ENCODE measurements at places on chromosomes 5 and 9. TPM values are rescaled to one million over a fixed set of nuclear protein-coding genes. Genes with fewer than 3 reads are reported as not detected.

The FUBP3 gene
- total RNA-seq, result 52.3 TPM

DNA sequence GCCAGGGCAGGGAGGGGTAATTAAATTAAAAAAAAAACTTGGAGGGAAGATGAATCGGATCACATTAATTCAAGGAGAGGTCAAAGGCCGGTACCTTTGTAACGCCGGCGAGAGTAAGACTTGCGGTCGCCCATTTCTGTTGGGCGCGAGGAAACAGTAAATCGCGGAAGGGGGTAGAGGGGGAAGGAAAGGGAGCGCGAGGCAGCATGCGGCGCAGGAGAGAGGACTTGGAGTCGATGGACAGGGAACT is 324 bp upstream of the RGMB start:
- peak overlapping the region; percentile 19 for H3K27ac ChIP-seq
- DNase-seq, result no peak
- H3K27me3 ChIP-seq, result no peaks in the 10 kb centered on the region
- H3K36me3 ChIP-seq, result peaks cover 27% of the 10 kb centered on the region

- H3K4me3 ChIP-seq, result no peak overlapping the region
- H3K27me3 ChIP-seq, result peaks cover 4% of the 10 kb centered on the region
- H3K27ac ChIP-seq, result no peak overlapping the region
Observed at GRCh38 chr9:130672466-130672865, 8.1 kb downstream of the PRDM12 start.

GRCh38 chr5:123116757-123117156 is 27.7 kb downstream of the PRDM6 start:
- no peaks in the 10 kb centered on the region for H3K36me3 ChIP-seq
- H3K4me1 ChIP-seq, result peaks cover 37% of the 10 kb centered on the region
- H3K4me3 ChIP-seq, result no peak overlapping the region
- no peaks in the 10 kb centered on the region for H3K27me3 ChIP-seq
- DNase-seq, result no peak
- H3K27ac ChIP-seq, result no peak overlapping the region

DNA sequence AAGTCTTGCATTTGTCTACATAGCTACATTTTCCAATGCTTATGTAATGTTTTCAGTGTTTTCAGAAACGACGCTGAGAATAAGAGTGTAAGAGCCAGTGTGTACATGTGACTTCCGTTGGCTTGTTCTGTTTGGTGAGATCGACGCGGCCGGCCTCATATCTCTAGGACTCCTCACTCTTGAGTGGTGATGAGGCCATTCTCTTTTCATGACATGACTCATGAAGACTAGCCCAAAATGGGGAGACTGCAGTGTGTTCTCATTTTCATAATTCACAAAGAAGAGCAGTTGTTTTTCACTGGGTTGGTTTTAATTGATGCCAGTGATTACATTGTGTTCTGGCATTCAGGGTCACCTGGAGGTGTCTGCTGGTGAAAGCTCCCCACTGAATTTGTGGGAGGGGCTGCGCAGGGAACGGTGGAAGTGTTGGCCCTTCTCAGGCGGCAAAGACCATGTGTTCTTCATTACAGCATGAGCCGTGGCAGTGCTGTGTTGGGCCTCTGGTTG is 131.5 kb upstream of the OTULINL start:
- H3K4me1 ChIP-seq, result peaks cover 82% of the 10 kb centered on the region
- peak overlapping the region; percentile 98 for H3K27ac ChIP-seq
- H3K27me3 ChIP-seq, result no peaks in the 10 kb centered on the region
- peaks cover 27% of the 10 kb centered on the region for H3K36me3 ChIP-seq

DNA sequence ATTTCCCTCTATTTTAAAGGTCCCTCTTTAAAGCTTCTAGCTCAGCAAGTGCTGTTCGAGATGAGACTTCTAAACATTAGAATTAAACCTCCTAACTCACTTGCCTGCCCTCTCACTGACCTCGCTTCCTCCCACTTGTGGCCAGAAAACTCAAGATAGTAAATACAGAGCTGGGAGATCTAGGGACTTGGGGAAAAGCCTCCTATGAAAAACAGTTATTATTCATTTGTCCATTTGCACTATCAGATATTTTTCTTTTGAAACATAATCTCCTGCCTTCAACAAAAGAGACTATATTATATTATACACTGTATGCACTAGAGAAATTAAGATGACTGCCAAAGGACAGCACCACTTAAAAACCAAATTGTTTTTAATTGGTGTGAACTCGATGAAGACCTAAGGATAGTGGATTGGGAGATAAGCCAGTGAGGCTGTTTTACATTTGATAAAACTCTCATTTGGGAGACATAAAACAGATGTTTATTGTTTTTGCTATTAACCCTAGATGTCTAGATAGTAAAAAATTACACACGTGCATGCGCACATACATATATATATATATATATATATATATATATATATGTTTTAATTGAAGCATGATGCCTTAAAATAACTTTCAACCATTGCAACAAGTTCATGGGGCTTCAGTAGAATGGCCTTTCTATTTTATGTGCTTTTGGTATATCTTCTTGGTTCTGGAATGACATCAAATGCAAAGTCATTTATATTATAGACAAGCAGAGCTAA is 229.4 kb downstream of the ADAMTSL1 start:
- DNase-seq, result no peak
- H3K27me3 ChIP-seq, result no peaks in the 10 kb centered on the region
- no peaks in the 10 kb centered on the region for H3K4me1 ChIP-seq
- no peak overlapping the region for H3K4me3 ChIP-seq
- no peaks in the 10 kb centered on the region for H3K36me3 ChIP-seq

The CCNJL gene
- 12.9 TPM for total RNA-seq

The TXNDC15 gene
- total RNA-seq, result 108 TPM

DNA sequence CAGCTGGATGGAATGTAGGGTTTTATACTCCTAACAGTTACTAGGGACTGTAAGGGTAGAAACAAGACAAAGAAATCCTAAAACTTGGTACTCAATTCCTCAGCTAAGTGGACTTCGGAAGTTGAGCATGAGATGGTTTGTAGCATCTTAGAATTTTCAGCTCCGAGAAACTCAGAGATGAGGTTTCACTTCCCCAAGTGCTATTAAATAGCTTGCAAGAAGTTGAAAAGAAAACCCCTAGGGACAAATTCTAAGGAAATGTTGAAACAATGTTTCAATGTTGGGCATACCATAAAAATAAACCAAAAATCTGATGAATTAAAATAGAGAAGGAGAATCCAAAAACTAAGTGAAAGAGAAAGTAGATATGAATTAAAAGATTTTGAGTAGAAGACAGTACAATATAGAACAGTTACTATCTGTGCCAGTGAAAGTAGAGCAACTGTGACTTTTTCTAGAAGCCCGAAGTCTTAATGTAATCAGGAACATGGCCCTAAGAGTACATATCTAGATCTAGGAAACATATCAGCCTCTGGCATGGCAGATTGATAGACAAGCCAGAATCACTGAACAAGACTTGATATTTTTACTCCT is 308.6 kb upstream of the RGMB start:
- no peak overlapping the region for H3K4me3 ChIP-seq
- no peak overlapping the region for H3K27ac ChIP-seq
- no peaks in the 10 kb centered on the region for H3K27me3 ChIP-seq

DNA sequence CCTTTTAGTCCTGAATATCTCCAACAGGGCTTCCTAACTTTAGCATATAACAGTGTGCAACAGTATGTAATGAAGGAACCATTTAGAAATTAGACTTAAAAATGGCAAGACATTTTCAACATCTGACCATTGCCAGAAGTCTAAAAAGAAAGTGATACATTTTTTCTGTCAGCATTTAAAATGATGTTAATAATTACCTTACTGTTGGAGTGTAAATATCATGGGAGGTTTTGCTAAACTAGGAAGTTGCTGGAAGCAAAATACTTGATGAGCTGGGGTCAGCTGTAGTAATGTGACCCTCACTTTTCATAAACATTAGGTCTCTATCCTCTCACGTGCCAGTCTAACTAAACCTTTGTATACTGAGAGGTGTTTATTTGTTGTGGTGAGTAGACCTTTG is 68.8 kb downstream of the NTRK2 start:
- H3K27ac ChIP-seq, result no peak overlapping the region
- DNase-seq, result no peak
- no peaks in the 10 kb centered on the region for H3K27me3 ChIP-seq
- no peaks in the 10 kb centered on the region for H3K4me1 ChIP-seq

The IRX2 gene
- 16.7 TPM for total RNA-seq

DNA sequence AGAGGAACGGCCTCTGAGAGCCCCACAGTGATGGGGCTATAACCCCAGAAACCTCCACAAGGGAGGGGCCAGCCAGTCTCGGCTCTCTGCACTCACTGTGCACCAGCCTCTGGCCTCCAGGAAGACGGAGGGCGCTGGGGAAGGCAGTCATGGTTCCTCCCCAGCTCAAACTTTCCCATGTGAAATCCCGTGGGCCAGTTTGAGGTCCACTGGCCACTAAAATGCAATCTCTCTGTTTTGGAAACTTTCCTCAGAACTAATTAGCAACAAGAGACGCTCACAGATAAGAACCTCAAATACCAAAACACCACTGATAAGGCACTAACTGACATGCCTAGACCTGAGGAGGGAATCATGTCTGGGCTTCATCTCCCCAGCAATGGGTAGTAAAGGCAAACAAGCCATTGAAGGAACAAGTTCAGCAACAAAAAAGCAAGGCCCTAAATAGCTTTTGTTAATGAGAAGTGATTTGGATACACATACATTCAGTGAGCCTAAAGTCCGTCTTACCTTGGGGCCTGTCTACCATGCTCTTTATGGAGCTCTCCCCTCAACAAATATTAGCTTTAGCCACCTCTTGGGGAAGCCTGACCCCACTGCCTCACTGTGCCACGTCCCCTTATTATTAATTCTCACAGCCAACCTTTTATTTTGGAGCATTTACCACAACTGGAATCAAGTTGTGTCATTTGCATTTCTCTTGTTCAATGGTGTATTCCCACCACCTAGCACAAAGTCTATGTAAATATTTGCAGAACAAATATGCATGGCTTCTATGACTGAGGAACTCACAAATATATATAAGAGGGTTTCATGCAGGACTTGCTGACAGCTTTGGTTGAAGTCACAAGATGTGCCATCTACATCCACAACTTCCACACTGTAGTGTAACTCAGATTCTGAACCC is 56.1 kb upstream of the GLRX start:
- H3K4me3 ChIP-seq, result no peak overlapping the region
- no peak for DNase-seq
- H3K4me1 ChIP-seq, result no peaks in the 10 kb centered on the region
- H3K27me3 ChIP-seq, result no peaks in the 10 kb centered on the region
- H3K27ac ChIP-seq, result no peak overlapping the region
- peaks cover 4% of the 10 kb centered on the region for H3K36me3 ChIP-seq

- H3K4me3 ChIP-seq, result no peak overlapping the region
- H3K27ac ChIP-seq, result no peak overlapping the region
- no peaks in the 10 kb centered on the region for H3K27me3 ChIP-seq
- no peaks in the 10 kb centered on the region for H3K36me3 ChIP-seq
- no peak for DNase-seq
- H3K4me1 ChIP-seq, result no peaks in the 10 kb centered on the region
Observed at GRCh38 chr5:3336666-3337065, 259.0 kb upstream of the IRX1 start.

DNA sequence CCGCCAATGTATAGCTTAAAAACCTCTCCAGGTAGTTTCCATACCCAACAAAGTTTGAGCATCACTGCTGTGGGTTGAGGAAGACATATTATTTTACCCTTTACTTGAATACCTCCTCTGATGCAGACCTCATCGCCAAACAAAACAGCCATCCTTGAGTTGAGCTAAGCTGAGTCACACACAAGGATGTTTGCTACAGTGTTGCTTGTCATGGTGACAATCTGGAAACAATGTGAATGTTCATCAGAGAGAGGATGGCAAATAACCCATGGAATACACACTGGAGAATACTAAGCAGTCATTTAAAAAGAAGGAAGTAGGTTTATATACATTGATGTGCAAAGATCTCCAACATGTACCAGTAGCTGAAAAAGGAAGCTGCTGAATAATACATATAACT is 41.1 kb upstream of the TCF7 start:
- no peaks in the 10 kb centered on the region for H3K36me3 ChIP-seq
- no peaks in the 10 kb centered on the region for H3K27me3 ChIP-seq
- H3K4me1 ChIP-seq, result peaks cover 28% of the 10 kb centered on the region
- peak; percentile 50 for DNase-seq
- no peak overlapping the region for H3K27ac ChIP-seq

The GIN1 gene
- 12.4 TPM for total RNA-seq

- no peaks in the 10 kb centered on the region for H3K36me3 ChIP-seq
- no peak overlapping the region for H3K27ac ChIP-seq
- no peaks in the 10 kb centered on the region for H3K4me1 ChIP-seq
- no peaks in the 10 kb centered on the region for H3K27me3 ChIP-seq
- H3K4me3 ChIP-seq, result no peak overlapping the region
Observed at GRCh38 chr5:3590161-3590966, 5.3 kb upstream of the IRX1 start.

- DNase-seq, result no peak
- H3K36me3 ChIP-seq, result peaks cover 5% of the 10 kb centered on the region
- no peaks in the 10 kb centered on the region for H3K27me3 ChIP-seq
- H3K27ac ChIP-seq, result no peak overlapping the region
- no peak overlapping the region for H3K4me3 ChIP-seq
- H3K4me1 ChIP-seq, result no peaks in the 10 kb centered on the region
Observed at GRCh38 chr5:171914726-171915338, 91.6 kb downstream of the FBXW11 start.

DNA sequence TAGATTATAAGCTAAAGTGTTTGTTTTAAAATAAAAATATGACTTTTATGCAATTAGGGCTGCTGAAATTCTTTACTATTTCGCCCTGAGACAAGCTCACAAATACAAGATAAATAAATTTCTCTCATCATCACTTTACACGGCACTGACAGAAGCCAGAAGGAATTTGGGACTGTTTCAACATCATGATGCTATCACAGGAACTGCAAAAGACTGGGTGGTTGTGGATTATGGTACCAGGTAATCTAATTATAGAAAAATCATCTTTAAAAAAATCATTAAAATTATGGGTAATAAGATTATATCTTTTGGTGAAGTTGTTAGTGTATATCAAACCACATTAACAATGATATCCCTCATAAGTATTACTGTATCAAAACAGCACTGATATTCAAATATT is 95.0 kb downstream of the MAN2A1 start:
- H3K36me3 ChIP-seq, result peaks cover 17% of the 10 kb centered on the region
- no peak for DNase-seq
- H3K27me3 ChIP-seq, result no peaks in the 10 kb centered on the region
- H3K27ac ChIP-seq, result no peak overlapping the region
- H3K4me3 ChIP-seq, result no peak overlapping the region

GRCh38 chr5:58761407-58761806 is 178.5 kb downstream of the RAB3C start:
- no peaks in the 10 kb centered on the region for H3K4me1 ChIP-seq
- H3K36me3 ChIP-seq, result no peaks in the 10 kb centered on the region
- no peak for DNase-seq
- H3K27me3 ChIP-seq, result 0 out of 2 replicates have a peak, but pooled peaks cover 2% of the 10 kb centered on the region

The GLRA1 gene
- not detected for total RNA-seq

DNA sequence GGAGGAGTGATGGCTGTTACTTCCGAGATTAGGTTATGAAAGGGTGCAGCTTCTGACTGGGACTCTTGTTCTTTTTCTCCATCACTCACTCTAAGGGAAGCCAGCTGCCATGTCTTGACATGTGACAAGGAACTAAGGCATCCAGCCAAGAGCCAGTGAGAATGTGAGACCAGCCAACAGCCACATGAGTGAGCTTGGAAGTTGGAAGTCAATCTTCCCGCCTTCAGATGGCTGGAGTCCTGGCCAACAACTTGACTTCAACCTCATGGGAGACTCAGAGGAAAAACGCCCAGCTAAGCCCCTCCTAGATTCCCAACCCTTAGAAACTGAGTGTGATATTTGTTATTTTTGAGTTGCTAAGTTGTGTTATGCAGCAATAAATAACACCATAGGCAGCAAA is 201.1 kb downstream of the SNX18 start:
- H3K27me3 ChIP-seq, result no peaks in the 10 kb centered on the region
- no peaks in the 10 kb centered on the region for H3K36me3 ChIP-seq
- H3K4me1 ChIP-seq, result peaks cover 63% of the 10 kb centered on the region
- no peak for DNase-seq
- H3K27ac ChIP-seq, result no peak overlapping the region
